ENCODE measurements at places on chromosomes 7 and 10.

- DNase-seq: no peak
Observed at GRCh38 chr7:149415391-149416071, 45.3 kb downstream of the ZNF777 start.

GRCh38 chr10:109348324-109348723 lies 575.0 kb downstream of the XPNPEP1 start:
- DNase-seq: no peak

DNA sequence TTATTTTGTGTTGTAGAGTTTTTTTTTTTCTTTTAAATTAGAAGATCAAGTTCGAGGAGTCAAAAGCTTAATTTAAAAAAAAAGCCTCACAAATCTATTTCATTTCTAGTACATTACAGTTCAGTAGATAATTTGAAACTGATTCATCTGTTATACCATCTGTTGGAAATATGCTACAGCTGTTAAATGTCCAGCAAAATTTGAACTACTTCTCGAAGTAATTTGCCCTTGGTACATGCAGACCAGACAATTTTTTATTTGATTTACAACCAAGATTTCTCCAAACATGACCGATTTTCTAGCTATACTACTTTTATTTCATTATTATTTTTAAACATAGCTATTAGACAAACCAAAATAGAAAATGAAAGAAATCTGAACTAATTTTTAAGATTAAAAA lies 647.9 kb downstream of the CNTNAP2 start:
- DNase-seq: no peak

DNA sequence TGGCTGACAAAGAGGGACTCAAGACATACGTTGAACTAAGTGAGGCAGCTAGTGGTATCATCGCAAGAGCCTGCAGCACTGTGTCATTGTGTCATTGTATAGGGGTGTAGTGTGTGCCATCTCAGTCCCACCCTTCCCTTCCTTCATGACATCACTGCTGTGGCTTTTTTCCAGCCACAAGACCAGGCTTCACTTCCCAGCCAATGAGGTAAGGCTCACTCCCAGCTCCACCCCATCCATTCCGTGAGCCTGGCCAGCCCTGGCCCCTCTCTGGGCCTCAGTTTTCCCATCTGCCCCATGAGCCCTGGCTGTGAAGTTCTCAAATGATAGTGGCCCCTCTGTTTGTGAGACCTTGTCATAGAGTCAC lies 134.3 kb upstream of the ZMIZ1 start:
- DNase-seq: peak; percentile 40

GRCh38 chr10:119339109-119339508 lies 131.7 kb downstream of the GRK5 start:
- no peak for DNase-seq

DNA sequence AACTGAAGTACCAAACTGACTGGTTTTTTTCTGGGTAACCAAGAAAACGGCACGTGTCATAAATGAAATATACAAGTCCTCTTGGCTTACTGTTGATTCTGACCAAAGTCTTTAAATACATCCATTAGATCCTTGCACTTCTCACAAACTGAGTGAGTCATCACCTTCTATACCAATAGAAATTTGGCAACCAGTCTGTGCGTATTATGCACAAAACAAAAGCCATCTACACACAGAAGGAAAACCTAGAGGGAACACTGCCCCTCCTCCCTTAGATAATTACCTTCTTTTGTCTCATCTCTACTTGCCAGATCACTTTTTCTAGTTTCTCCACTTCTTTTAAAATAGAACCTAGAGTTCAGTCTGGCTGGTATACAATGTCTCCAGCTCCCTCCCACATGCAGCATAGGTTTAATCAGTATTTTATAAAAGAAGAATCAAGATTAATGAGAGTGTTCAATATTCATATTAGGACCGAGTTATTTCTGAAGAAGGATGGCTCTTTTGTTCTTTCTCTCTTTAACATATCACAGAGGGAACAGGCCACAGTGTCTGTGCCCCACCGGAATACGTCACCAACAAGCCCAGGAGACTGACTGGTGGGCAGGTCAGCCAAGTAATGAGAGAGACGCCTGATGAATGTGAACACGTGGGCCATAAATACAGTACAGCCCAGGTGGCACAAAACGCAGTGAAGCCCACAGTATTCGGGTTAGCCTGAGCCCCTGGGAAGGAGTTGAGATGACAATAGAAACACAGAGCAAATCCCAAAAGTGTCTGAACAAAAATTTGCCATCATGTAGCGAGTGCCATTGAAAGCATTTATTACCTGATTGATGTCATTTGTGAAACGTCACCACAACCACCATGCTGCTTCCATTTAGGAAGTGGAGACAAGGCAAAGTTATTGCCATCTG lies 91.3 kb downstream of the KIAA1549 start:
- DNase-seq: peak; percentile 52

- DNase-seq: peak; percentile 95
Observed at GRCh38 chr7:100965723-100966541, 3.4 kb upstream of the MUC12 start.

DNA sequence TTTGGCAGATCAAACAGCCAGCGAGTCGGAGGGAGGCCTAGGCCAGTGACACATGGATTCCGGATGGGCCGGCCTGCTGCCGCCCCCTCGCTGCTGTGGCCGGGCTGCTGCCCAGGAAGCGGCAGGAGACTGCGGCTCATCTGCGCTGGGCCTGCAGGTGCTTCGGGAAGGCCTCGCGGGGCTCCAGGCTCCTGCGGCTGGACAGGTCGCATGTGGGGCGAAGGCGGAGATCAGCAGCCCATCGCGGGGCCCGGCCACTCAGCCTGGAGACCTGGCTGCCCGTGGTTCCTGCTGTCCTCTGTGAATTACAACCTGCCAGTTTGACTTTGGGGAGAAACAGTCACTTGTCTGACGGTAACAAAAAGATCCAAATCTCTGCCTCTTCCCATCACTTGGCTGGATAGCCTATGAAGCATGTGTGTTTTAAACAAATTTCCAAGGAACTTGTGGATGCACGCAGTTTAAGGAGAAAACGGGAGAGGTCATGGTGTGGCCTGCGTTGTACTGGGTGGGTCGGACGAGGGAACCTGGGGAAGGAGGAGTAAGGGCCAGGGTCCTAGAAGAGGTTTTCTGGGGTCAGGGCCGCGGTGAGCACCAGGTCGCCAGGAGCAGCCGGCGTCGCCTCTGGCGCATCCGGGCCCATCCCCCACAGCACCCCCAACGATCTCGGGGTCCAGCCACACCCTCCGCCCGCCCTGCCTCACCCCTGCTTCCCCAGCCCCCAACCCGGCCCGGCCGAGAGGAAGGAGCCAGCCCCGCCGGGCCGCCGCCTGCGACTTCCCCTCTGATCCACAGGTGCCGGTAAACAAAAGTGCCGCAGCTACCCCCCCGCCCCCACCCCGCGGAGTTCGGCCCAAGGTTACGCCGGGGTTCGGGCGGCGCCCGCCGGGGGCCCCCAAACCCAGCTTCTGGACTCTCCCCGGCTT lies 1.6 kb downstream of the SPOCK2 start:
- peak; percentile 43 for DNase-seq

GRCh38 chr10:95661818-95662217 lies 5.3 kb upstream of the ALDH18A1 start:
- no peak for DNase-seq

- no peak for DNase-seq
Observed at GRCh38 chr10:72455889-72456595, 101.3 kb upstream of the DNAJB12 start.

DNA sequence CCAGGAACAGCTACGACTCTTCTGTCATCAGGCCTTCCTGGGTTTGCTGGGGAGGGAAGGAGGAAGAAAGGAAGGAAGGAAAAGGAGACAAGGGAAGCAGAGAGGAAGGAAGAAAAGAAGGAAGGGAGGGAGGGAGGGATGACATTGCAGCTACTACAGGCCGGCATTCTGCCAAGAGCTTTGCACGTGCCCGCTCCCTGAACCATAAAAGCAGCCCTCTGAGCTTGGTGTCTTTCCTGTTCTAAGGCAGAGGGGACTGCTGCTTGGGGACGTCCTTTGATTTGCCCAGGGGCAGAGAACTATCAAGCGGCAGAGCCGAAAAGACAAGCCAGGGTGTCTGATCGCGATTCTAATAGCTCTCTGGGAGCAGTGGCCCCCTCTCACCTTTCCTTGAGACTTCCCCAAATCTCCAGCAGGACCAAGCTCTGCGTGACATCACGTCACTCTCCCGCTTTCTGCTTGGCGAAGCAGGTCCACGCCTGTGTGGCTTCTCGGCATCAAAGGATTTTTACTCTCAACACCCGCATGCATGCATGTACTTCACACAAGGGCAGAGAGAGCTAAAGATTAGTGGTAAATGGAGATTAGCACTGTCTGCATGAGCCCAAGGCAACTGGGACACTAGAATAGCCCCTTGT lies 167.8 kb upstream of the AUTS2 start:
- no peak for DNase-seq

Data from SW480 (cell line).